Heart left ventricle (tissue), 16 donors: ENCODE measurements at places on chromosomes 16 and 17. TPM values are rescaled to one million over a fixed set of nuclear protein-coding genes. Genes with fewer than 3 reads are reported as not detected.

APOBR gene
- total RNA-seq, result 0.83 TPM

ADAM11 gene
- total RNA-seq, result 15.4 TPM

PIK3R5 gene
- total RNA-seq, result 21.6 TPM

PLCG2 gene
- total RNA-seq, result 4.5 TPM

ABCC6 gene
- 3.8 TPM for total RNA-seq

AANAT gene
- not detected for total RNA-seq

SLFN12L gene
- total RNA-seq, result 1.7 TPM

RND2 gene
- 0.42 TPM for total RNA-seq

GPR142 gene
- total RNA-seq, result not detected

ZNF23 gene
- 7.4 TPM for total RNA-seq

TNS4 gene
- not detected for total RNA-seq

CD300H gene
- total RNA-seq, result not detected

MARVELD3 gene
- not detected for total RNA-seq

TRIM37 gene
- total RNA-seq, result 24.2 TPM

GRCh38 chr17:27218041-27218440 lies 75.9 kb upstream of the WSB1 start:
- H3K4me3 ChIP-seq, result no peak overlapping the region
- DNase-seq, result no peak
- H3K27ac ChIP-seq, result no peak overlapping the region
- no peaks in the 10 kb centered on the region for H3K27me3 ChIP-seq
- H3K36me3 ChIP-seq, result no peaks in the 10 kb centered on the region

GRCh38 chr17:45429339-45430005 lies 3.2 kb downstream of the ARHGAP27 start:
- H3K27me3 ChIP-seq, result peaks cover 24% of the 10 kb centered on the region
- H3K27ac ChIP-seq, result peak overlapping the region; percentile 81
- H3K4me3 ChIP-seq, result no peak overlapping the region
- peaks cover 43% of the 10 kb centered on the region for H3K4me1 ChIP-seq

DNA sequence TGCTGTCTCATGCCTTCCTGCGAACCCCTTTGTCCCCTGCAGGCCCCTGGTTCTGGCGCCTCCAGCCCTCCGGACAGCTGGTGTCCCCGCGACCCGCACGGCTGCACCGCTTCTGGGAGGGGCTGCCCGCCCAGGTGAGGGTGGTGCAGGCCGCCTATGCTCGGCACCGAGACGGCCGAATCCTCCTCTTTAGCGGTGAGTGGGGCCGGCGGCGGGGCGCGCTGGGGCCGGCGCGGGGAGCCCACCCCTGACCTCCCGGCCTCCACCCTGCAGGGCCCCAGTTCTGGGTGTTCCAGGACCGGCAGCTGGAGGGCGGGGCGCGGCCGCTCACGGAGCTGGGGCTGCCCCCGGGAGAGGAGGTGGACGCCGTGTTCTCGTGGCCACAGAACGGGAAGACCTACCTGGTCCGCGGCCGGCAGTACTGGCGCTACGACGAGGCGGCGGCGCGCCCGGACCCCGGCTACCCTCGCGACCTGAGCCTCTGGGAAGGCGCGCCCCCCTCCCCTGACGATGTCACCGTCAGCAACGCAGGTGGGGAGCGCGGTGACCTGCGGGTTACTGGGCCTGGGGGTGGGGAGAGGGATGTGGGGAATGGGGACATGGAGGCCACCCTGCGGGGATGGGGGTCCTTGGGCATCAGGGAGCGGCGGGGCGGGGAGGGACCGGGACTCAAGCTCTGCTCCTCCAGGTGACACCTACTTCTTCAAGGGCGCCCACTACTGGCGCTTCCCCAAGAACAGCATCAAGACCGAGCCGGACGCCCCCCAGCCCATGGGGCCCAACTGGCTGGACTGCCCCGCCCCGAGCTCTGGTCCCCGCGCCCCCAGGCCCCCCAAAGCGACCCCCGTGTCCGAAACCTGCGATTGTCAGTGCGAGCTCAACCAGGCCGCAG lies 7.1 kb upstream of the IL32 start:
- no peaks in the 10 kb centered on the region for H3K36me3 ChIP-seq
- H3K4me1 ChIP-seq, result peaks cover 9% of the 10 kb centered on the region
- H3K4me3 ChIP-seq, result peak overlapping the region; percentile 94
- no peaks in the 10 kb centered on the region for H3K27me3 ChIP-seq

DNA sequence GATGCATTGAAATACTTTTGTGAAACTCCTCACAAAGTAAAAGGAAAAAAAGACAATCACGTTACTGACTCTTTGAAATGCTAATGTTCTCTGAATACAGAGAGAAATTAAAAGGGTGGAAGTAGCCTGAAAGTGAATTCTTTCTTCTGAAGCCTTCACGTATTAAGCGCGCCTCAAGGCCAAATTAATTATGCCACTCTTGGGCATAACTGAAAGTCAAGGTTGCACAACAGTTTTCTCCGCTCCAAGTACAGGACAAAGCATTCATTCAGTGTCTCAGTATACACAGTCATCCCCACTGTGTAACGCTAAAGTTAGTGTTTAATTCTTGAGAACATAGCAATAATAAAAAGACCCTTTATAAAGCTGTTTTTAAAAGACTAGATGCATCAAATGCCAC lies 21.5 kb downstream of the PARN start:
- peaks cover 40% of the 10 kb centered on the region for H3K36me3 ChIP-seq
- no peaks in the 10 kb centered on the region for H3K4me1 ChIP-seq
- no peak overlapping the region for H3K4me3 ChIP-seq
- no peaks in the 10 kb centered on the region for H3K27me3 ChIP-seq
- H3K27ac ChIP-seq, result no peak overlapping the region

DNA sequence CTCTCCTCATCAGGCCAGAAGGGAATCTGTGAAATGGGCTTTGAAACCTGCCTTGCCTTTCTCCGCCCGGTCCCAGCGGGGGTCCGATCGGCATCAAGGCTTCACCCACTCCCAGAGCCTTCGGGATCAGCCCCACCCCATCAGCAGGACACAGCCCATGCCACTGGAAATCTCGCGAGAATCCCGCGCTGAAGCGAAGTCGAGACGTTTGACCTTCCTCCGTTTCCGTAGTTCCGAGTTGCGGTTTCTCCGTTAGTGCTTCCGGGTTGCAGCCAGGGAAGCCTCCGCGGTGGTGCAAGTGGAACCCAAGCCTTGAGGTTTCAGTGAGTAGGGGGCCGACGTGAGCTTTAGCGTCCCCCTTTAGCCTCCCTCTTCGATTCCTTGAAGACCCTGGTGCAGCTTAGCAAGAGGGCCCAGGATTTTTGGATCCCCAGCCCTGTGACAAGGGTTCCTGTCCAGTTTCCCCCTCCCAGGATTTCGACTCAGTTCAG lies at the start of gene COASY:
Gene COASY (plus strand): TSS at position 252 of the 491 bp plus-strand sequence. CDS start 475 bp downstream, outside the sequence.
- peak within 1 kb of the TSS; percentile 87 for H3K27ac ChIP-seq
- H3K4me3 ChIP-seq, result peak within 1 kb of the TSS; percentile 93
- no peaks in the 10 kb centered on the region for H3K27me3 ChIP-seq
- H3K36me3 ChIP-seq, result peaks cover 17% of the 10 kb centered on the region

GRCh38 chr17:66778531-66779236 lies 56.2 kb upstream of the CACNG5 start:
- H3K36me3 ChIP-seq, result peaks cover 11% of the 10 kb centered on the region
- H3K4me1 ChIP-seq, result no peaks in the 10 kb centered on the region
- DNase-seq, result no peak
- no peak overlapping the region for H3K27ac ChIP-seq
- H3K27me3 ChIP-seq, result no peaks in the 10 kb centered on the region
- no peak overlapping the region for H3K4me3 ChIP-seq

DNA sequence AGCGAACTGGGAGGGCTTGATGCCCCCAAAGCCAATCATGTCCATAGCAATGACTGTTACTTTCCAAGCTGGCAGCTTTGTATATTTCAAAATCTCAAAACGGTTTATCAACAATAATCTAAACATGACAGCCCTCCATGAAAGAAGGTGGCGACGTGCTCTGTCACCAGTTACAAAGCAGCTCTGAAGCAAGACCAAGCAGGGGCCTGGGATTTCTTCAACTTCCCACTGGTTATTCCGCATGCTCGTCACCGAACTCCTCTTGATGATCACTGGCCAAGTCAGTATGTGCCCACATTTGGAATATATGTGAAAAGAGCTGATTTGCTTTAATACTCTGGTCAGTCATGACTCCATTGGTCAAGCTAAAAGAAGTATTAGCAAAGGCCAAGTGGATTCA lies 175.6 kb downstream of the VPS53 start:
- H3K27ac ChIP-seq, result no peak overlapping the region
- peaks cover 6% of the 10 kb centered on the region for H3K4me1 ChIP-seq
- H3K27me3 ChIP-seq, result no peaks in the 10 kb centered on the region
- DNase-seq, result no peak
- peaks cover 15% of the 10 kb centered on the region for H3K36me3 ChIP-seq

GRCh38 chr16:81313701-81314602 lies 810 bp upstream of the GAN start:
- no peaks in the 10 kb centered on the region for H3K36me3 ChIP-seq
- H3K4me3 ChIP-seq, result peak overlapping the region; percentile 82
- peaks cover 31% of the 10 kb centered on the region for H3K4me1 ChIP-seq
- peak overlapping the region; percentile 83 for H3K27ac ChIP-seq

- H3K4me3 ChIP-seq, result no peak overlapping the region
- H3K4me1 ChIP-seq, result no peaks in the 10 kb centered on the region
- no peaks in the 10 kb centered on the region for H3K27me3 ChIP-seq
Measured at GRCh38 chr16:23318639-23319038, 16.5 kb downstream of the SCNN1B start.

- no peaks in the 10 kb centered on the region for H3K4me1 ChIP-seq
- no peak overlapping the region for H3K4me3 ChIP-seq
- DNase-seq, result no peak
- H3K36me3 ChIP-seq, result no peaks in the 10 kb centered on the region
Measured at GRCh38 chr17:5711344-5711743, 127.0 kb upstream of the NLRP1 start.

- no peaks in the 10 kb centered on the region for H3K27me3 ChIP-seq
- DNase-seq, result no peak
- no peaks in the 10 kb centered on the region for H3K36me3 ChIP-seq
- H3K4me1 ChIP-seq, result no peaks in the 10 kb centered on the region
Measured at GRCh38 chr17:57723427-57724025, 21.6 kb downstream of the CCDC182 start.

GRCh38 chr17:50800196-50800700 lies 32.9 kb upstream of the ANKRD40CL start:
- H3K27ac ChIP-seq, result no peak overlapping the region
- H3K4me1 ChIP-seq, result no peaks in the 10 kb centered on the region
- no peaks in the 10 kb centered on the region for H3K36me3 ChIP-seq
- H3K4me3 ChIP-seq, result no peak overlapping the region

GRCh38 chr16:20948444-20948843 lies 47.9 kb downstream of the LYRM1 start:
- no peaks in the 10 kb centered on the region for H3K36me3 ChIP-seq
- no peak overlapping the region for H3K4me3 ChIP-seq
- no peak overlapping the region for H3K27ac ChIP-seq
- no peak for DNase-seq
- H3K4me1 ChIP-seq, result no peaks in the 10 kb centered on the region

- DNase-seq, result no peak
- H3K36me3 ChIP-seq, result no peaks in the 10 kb centered on the region
- no peak overlapping the region for H3K4me3 ChIP-seq
Measured at GRCh38 chr16:27413956-27414355, 12.0 kb downstream of the IL21R start.

- DNase-seq, result peak; percentile 79
- no peak overlapping the region for H3K4me3 ChIP-seq
- no peak overlapping the region for H3K27ac ChIP-seq
- peaks cover 21% of the 10 kb centered on the region for H3K4me1 ChIP-seq
Measured at GRCh38 chr16:70746040-70746707, 54.8 kb downstream of the VAC14 start.

DNA sequence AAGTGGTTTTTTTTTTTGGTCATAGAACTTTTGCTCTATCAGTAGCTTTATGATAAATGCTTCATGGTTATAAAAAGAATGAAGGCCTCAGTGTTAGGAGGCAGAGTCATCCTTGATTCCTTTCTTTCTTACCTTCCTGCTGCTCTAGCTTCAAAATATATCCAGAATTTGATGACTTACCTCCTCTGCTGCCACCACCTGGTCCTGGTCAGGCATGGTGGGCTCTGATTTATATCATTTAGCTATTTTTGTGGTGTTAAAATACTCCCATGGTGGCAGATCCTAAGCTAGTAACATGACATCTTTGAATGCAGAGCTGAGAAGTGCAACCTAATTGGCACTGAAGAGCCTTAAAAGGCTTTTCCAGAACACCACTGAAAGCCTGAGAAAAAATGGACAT lies 508.8 kb upstream of the CDH8 start:
- H3K4me1 ChIP-seq, result no peaks in the 10 kb centered on the region
- no peak overlapping the region for H3K27ac ChIP-seq
- no peaks in the 10 kb centered on the region for H3K27me3 ChIP-seq
- H3K36me3 ChIP-seq, result no peaks in the 10 kb centered on the region

GRCh38 chr17:11366272-11366850 lies 125.3 kb downstream of the SHISA6 start:
- H3K27me3 ChIP-seq, result no peaks in the 10 kb centered on the region
- no peaks in the 10 kb centered on the region for H3K4me1 ChIP-seq
- no peak for DNase-seq
- H3K36me3 ChIP-seq, result no peaks in the 10 kb centered on the region
- H3K27ac ChIP-seq, result no peak overlapping the region
- H3K4me3 ChIP-seq, result no peak overlapping the region

GRCh38 chr17:45149669-45150664 lies 1.7 kb downstream of the HEXIM1 start:
- H3K36me3 ChIP-seq, result no peaks in the 10 kb centered on the region
- peak overlapping the region; percentile 62 for H3K4me3 ChIP-seq
- H3K4me1 ChIP-seq, result peaks cover 15% of the 10 kb centered on the region
- peak overlapping the region; percentile 96 for H3K27ac ChIP-seq
- no peaks in the 10 kb centered on the region for H3K27me3 ChIP-seq
- peak; percentile 84 for DNase-seq

DNA sequence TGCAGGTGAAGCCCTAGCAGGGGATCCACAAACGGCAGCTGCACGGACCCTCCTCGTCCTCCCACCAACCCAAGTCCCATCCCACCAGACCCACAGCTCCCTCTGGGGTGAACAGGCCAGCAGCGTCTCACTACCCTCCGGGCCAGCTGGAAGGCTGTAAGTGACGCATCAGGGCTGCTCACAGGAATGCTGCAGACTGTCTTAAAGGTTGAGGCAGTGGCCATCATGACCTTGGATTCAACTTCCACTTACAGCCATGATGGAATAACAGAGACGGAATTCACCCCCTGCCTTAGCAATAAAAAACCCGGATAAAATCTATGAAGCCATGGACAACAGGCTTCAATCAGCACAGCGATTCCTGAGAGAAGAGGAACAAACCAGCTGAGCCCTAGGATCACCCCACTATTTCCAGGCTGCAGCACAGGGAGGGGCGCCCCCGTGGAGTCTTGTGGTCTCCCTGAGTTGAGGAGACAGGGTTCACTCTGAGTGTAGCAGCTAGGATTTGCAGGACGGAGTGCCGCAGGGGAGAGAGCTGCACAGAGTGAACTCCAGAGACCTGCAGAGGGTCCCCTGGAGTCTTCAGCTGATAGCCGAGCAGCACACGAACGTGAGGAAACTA lies 10.5 kb downstream of the FAM83G start:
- H3K36me3 ChIP-seq, result no peaks in the 10 kb centered on the region
- H3K4me3 ChIP-seq, result no peak overlapping the region
- no peaks in the 10 kb centered on the region for H3K27me3 ChIP-seq
- no peaks in the 10 kb centered on the region for H3K4me1 ChIP-seq
- DNase-seq, result no peak

GRCh38 chr16:69917739-69918138 lies 33.4 kb upstream of the CLEC18A start:
- H3K36me3 ChIP-seq, result peaks cover 5% of the 10 kb centered on the region
- no peaks in the 10 kb centered on the region for H3K27me3 ChIP-seq
- H3K4me3 ChIP-seq, result no peak overlapping the region
- peaks cover 13% of the 10 kb centered on the region for H3K4me1 ChIP-seq
- no peak for DNase-seq

GRCh38 chr16:63066552-63066951 lies 1030.3 kb upstream of the CDH8 start:
- H3K4me3 ChIP-seq, result no peak overlapping the region
- no peak overlapping the region for H3K27ac ChIP-seq
- H3K36me3 ChIP-seq, result no peaks in the 10 kb centered on the region
- H3K27me3 ChIP-seq, result no peaks in the 10 kb centered on the region
- no peak for DNase-seq
- H3K4me1 ChIP-seq, result no peaks in the 10 kb centered on the region
